ENCODE measurements at places on chromosomes 2 and 18.
A peak's percentile ranks its signal among the peaks of the same experiment; 100 is the strongest.

- no peak for DNase-seq
Measured at GRCh38 chr2:42050703-42051542, 3.1 kb downstream of the PKDCC start.

DNA sequence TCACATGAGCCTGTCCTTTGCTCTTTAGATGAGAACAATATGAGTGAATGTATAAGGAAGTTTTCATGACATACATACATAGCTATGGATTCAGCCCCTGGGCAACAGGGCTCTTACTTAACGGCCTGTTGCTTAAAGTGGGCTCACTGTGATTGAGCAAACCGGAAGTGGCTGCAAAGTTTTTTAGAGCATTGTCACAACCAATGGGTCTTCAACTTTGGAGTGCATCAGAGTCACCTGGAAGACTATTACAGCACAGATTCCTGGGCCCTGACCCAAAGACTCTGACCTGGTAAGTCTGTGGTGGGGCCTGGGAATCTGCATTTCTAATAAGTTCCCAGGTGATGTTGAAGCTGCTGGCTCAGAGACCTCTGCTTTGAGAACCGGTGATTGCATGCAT, 106.3 kb upstream of the SEC11C start:
- DNase-seq, result no peak

GRCh38 chr2:133490411-133490980, 77.8 kb downstream of the NCKAP5 start:
- DNase-seq, result no peak

GRCh38 chr2:35204323-35204722, 1151.3 kb upstream of the CRIM1 start:
- DNase-seq, result no peak

DNA sequence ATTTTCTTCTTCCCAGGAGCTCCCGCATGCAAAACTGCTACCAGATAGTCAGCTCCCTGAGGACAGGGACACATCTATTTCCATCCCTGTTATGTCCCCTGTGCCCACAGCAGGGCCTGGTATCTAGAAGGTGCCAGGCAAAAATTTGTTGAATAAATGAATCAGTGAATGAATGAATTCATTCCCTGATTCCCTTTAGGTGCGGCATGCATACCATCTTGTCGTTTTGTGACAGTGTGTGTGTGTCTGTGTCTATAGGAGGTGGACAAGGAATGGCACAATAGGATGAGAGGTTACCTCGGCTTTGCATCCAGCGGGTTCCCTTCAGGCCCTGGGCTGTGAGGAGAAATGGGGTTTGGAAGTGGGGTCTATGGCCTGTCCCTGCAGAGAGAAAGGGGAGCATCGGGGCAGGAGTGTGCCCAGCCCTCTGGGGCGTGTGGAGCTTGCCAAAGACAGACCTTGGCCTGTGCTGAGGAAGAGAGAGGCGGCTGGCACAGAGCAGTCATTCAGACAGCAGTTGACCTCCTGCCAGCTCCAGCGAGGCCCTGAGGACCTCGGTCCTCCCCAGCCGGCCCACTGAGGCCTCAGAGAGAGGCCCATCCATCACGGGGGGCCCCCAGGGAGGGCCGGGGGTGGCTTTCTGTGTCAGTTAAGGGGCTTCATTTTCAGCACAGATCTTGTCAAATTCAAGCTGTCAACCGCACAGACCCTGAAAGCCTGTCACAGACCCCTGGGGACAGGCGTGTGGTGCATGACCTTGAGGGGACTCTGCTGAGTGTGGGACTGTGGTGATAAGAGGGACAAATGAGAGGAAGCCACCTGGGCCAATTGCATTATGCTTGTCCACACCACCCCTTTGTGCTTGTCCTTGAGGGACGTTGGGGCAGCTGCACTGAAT, 125.9 kb upstream of the CXCR4 start:
- no peak for DNase-seq

GRCh38 chr2:53131416-53131815, 636.2 kb upstream of the CHAC2 start:
- no peak for DNase-seq

GRCh38 chr2:216426938-216427337, 14.7 kb downstream of the SMARCAL1 start:
- no peak for DNase-seq

- DNase-seq, result no peak
Measured at GRCh38 chr2:55422876-55423665, 3.4 kb upstream of the CCDC88A start.

DNA sequence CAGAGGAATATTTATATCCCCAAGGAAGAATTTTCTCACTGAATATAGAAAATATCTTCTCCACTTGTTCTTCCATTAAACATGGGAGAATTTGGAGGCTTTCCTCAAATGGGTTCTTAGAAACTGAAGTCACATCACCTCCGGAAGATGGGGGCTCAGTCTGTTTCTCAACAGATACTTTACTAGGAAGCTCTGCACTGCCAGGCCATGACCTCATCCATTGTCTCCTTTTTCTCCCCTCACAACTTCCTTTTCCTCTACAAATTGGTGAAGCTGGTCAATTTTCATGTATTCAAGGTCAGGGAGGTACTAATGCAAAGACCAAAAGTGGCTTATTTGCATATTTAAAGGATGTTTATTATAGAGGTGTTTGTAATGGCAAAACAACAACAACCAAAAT, 173.1 kb downstream of the RNF152 start:
- DNase-seq, result no peak

DNA sequence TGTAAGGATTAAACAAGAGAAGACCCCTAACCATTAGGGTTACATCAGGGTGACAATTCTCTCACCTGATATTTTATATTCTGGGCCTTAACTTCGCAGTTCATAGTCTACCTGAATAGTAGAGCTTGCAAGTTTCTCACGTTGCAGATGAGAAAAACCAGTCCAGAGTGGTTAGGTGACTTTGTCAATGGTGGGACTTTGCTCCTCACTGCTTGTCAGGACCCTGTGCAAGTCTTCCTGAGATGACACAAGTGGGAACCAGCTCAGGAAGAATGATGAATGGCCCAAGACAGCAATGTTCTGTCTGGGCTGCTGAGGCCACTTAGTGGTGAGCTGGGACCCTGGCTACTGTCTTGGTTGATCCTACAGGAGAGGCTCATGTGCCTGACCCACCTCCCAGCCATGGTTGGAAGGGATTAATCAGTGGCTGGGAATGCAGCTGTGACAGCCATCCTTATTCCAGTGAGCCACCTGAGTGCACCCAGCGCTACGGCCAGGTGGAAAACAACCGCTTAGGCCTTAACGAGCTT, 16.9 kb downstream of the LGALSL start:
- DNase-seq, result no peak

DNA sequence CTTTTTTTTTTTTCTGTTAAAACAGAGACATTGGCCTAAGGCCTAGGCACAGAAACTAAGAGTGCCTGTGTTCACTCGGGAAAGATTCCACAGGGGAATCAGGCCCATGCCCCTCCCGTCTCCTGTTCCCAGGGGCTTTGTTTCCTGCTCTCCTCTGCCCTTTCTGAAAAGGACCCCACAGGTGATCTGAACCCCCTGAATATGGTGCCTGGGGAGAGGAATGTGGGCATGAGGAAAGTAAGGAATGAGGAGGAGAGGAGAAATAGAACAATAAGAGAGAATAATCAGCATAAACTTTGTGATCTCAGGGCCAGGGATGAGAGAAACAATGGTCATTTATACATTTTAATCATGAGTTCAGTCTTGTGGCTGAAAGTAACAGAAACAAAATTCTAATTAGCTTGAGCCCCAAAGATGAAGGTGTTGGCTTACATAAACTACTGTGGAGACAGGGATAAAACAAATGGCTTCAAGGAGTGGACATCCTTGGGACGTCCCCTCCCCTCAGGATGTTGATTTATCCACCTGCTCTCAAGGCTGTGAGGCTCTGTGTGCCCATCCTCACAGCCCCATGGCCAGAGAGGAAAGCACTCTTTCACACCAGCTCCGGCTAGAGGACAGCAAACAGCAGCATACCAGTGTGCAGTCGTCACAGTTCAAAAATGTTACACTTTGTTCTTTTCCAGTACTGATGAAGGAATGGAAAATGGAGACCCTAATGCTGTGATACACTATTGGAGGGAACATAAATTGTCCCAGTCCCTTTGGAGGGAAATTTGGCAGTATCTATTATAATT, 46.4 kb upstream of the MRPL33 start:
- DNase-seq, result no peak

- no peak for DNase-seq
Measured at GRCh38 chr2:148853458-148853857, 21.6 kb upstream of the KIF5C start.

DNA sequence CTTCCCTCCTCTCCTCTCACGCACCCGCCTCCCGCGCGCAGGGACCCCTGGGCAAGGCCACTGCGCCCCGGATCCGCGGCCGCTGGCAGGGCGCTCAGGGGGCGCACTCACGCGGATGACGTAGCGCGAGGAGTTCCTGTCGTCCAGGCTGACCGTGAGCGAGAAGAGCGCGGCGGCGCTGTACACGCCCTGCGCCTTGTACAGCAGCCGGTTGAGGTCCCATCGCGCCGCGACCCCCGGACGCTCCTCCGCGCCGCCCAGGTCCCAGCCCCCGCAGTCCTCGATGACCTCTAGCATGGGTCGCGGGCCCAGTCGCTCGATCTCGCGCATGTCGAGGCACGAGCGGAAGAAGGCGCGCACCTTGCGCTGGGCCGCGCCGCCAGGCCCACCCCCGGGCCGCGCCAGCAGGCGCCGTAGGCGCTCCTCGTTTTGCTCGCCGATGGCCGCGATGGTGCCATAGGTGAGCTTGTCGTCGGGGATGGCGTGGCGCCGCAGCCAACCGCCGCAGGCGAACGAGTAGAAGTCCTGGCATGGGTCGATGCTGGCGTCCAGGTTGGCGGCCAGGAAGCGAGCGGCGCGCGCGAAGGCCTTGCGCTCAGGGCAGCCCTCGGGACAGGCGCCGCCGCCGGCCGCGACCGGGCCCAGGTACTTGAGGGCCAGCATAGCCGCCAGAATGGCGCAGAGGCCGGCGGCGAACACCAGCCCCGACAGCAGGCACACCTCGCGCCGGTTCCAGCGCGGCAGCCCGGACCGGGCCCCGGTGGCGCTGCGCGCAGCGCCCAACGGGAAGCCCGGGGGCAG, 1.7 kb downstream of the ECEL1 start:
- no peak for DNase-seq

- no peak for DNase-seq
Measured at GRCh38 chr2:751474-751873, 74.3 kb upstream of the TMEM18 start.

DNA sequence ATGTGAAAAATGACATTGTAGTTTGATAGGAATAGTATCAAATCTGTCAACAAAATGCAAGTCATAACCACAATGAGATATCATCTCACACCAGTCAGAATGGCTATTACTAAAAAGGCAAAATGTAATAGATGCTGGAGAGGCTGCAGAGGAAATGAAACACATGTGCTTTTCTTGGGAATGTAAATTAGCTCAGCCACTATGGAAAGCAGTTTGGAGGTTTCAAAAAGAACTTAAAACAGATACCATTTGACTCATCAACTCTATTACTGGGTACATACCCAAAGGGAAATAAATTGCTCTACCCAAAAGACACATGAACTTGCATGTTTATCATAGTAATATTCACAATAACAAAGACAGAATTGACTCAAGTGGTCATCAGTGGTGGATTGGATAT, 572.6 kb downstream of the TRIB2 start:
- DNase-seq, result no peak

DNA sequence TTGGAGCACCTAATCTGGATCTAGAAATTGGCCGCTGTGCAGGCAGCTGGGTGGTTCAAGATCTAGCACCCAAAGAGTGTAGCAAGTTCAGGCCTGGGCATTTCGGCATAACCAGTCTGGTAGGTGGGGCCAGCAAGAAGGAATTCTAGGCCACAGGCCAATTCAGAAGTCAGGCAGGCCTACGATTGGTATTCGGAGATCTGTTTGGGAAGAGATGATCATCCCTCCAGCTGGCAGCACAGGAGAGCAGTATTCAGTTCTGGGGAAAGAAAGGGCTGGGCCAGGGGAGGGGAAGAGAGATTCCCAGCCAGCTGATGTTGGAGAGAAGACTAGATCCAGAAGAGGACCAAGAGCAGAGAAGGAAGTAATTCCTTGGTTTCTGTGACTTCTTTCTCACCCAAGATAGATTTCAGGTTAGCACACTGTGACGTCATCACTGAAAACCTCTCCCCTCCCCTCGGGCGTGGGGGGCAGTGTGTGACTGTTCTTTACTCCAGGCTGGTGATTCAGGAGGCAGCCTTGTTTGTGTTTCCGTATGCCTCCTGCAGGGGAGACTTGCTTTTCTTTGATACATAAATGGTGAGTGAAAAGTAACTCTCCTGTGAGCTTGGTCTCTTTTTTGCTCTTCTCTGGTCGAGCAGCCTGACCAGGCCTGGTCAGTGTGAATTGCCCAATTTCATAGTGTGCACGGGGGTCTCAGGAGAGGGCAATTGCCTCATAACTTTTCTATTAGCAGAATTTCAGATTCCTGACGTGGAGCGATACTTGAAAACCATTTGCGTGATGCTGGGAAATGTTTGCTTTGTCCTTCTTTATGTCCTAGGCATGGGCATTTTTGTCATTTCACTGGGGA, 61.1 kb downstream of the MEIS1 start:
- peak; percentile 70 for DNase-seq

- DNase-seq, result no peak
Measured at GRCh38 chr2:25566694-25567093, 106.7 kb downstream of the DTNB start.

DNA sequence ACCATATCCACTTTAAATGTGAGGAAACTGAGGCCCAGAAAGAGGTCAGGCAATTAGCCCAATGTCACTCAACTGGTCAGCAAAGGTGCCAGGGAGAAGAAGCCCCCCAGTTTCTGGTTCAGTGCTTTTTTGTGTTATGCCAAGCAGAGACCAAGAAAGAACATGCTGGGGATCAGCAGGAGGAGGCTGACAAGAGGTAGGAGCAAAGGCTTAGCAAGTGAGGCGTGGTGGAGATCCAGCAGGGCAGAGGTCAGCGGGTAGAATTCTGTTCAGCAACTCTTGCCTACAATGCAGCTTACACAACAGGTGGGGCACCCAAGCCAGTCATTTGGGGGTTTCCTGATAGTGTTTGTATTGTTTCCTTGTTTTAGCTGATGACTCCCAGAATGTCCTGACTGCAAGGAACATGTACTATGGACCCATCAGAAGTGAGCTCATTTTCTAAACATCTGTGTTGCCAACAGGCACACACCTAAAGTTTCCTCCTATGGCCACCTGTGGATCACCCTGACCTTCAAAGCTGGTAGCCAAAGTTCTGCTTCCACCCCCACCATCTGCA, 28.2 kb downstream of the LPIN2 start:
- DNase-seq, result no peak

GRCh38 chr18:505483-506122, 5.1 kb upstream of the COLEC12 start:
- DNase-seq, result no peak

GRCh38 chr2:167406558-167406957, 518.3 kb downstream of the XIRP2 start:
- no peak for DNase-seq

DNA sequence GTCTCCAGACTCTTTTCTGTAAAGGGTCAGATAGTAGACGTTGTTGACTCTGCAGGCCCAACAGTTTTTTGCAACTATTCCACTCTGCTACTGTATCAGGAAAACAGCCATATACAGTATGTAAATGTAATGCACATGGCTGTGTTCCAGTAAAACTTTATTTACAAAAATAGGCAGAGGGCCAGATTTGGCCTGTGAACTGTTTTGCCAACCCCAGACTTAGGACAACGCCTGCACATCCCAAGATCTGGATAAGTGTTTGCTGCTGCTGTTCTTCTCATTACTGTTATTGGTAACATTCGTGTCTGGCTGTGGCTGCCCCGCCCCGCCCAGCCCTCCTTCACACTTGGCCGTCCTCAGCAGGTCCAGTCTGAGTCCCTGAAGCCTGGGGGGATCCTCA, 94.6 kb upstream of the MCFD2 start:
- peak; percentile 17 for DNase-seq

GRCh38 chr18:2654928-2655177, 673 bp upstream of the SMCHD1 start:
- DNase-seq, result no peak

- peak; percentile 6 for DNase-seq
Measured at GRCh38 chr2:174605687-174606086, 8.1 kb upstream of the WIPF1 start.
